ENCODE measurements at places on chromosomes 11 and 22.

GRCh38 chr11:35146711-35147110 is 7.7 kb downstream of the CD44 start:
- DNase-seq: no peak

DNA sequence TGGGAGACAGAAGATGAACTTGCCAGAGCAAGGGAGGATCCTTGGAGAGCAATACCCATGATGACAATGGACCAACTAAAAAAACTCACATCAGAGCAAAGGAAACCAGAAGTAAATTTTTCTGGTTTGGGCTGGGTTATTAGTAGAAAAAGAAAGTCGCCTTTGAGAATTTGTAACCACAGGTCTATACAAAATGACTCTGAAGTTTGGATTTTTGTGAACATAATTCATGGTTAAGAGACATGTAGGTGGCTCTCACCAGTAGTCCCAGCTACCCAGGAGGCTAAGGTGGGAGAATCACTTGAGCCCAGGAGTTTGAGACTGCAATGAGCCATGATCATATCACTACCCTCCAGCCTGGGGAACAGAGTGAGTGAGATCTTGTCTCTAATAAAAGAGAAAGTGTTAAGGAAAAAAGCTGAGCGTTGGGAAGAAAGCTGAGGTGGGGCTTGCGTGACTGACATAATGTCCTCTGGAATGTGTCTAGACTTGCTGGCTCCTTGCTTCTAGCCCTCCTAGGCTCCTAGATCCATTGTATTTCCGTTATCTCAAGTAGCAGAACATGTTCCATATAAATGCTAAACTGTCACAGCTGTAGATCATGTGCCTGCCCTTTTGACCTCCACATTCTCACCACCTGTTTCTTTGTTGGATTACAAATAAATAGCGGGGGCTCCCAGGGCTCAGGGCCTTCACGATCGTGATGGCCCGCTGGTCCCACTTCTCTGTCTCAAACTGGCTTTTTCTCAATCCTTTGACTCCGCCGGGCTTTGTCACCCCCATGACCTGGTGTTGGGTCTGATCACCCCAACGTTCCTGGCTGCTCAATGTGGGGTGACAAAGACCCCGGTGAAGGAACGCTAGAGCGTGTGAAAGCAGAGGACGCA is 56.2 kb upstream of the SC5D start:
- no peak for DNase-seq

GRCh38 chr22:29163808-29164207 is 41.9 kb upstream of the EMID1 start:
- DNase-seq: no peak

DNA sequence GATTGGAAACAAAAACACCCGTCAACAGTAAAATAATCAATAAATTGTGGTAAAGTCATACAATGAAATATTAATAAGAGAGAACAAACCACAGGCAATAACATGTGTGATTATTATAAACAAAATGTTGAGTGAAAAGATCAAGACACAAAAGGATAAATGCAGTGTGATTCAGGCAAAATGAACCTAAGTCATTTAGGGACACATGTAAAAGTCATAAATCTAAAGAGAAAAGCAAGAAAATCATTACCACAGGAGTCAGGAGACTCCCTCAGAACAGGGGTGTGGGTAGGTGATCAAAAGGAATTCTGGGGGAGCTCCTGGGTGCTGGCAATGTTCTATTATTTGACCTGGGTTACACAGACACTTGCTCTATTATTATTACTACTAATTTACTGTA is 47.9 kb upstream of the PPP2R1B start:
- DNase-seq: no peak

GRCh38 chr11:108754901-108755625 is 90.2 kb downstream of the DDX10 start:
- DNase-seq: no peak

Measured in activated T-helper 9 cell treated with anti-CD3 and anti-CD28 coated beads, Interleukin-2, amount 50 U/mL, for 16 hours (primary cell).